ENCODE measurements at places on chromosomes 7 and 10.

DNA sequence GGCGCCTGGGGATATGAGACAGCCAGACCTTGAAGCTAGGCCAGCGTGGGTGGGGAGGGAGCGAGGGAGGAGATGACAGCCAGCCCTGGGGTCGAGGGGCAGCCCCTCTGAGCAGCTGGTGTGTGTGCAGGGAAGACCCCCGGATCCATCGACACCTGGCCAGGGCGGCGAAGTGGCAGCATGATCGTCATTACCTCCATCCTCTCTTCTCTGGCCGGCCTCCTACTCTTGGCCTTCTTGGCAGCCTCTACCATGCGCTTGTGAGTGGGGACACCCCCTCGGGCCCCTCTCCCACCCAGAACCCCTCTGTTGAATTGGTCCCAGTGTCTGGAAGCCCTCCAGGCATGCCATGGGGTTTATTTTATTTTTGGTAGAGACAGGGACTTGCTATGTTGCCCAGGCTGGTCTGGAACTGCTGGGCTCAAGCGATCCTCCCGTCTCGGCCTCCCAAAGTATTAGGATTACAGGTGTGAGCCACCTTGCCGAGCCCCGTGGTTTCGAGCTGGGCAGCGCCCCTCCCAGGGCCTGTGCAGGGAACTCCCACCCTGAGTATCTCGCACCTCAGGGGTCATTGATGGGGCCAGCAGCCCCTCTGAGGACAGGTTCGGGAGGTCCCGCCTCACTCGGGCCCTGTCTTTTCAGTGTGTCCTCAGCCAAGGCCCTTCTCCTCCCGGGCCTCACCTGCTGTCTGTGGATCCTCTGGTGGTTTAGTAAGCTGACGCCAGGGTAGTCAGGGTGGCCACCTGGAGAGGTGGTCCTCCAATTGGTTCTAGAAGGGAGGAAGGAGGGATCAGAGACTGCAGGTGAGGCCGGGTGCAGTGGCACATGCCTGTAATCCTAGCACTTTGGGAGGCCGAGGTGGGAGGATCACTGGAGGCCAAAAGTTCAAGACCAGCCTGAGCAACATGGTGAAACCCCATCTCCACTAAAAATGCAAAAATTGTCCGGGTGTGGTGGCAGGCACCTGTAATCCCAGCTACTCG, 3.8 kb downstream of the UPK3B start:
- DNase-seq: no peak

DNA sequence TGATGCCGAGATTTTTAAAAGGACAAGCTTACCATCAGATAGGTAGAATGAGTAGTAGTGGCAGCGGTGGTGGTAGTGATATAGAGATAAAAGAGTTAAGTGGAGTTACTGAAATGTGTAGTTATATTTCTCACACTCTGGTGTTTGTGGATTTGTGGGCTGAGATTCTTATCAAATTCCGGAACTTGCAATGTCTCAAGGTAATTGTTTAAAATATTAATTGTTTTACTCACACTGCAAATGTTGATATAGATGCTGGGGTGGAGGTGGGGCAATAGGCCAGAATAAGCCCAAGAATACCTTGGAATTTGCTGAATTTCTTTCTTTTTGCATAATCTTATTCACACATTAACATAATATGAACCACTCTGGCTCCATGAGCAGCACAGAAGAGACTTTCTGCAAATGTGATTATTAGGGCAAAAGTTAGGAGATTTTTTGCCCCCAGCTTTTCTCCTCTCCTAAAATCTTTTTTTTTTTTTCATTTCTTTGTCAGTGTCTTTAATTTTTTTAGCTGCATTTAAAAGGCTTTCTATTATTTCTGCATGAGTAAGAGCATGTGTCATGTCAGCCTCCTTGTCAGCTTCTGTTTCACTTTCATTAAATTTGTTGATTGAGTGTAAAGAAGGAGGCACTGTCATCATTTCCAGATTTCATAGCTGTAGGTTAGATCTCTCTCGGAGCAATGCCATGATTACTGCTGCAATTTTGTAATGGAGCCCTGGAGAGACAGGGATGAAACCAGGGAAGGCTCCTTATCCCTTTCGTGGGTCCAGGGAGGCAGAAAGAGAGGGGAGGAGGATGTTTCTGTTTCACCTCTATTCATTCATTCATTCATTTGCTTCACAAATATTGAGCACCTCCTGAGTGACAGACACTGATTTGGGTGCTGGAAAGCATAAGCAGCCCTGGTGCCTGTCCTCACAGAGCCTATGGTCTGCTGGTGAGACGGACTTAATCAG, 13.1 kb upstream of the SGMS1 start:
- no peak for DNase-seq

GRCh38 chr10:15387021-15387420, 15.9 kb upstream of the FAM171A1 start:
- DNase-seq: no peak

GRCh38 chr7:149872419-149873073, 1.2 kb upstream of the ATP6V0E2 start:
- DNase-seq: no peak

- no peak for DNase-seq
Measured at GRCh38 chr10:47449979-47450378, 33.9 kb downstream of the ANXA8 start.

- no peak for DNase-seq
Measured at GRCh38 chr7:335358-336148, 45.6 kb downstream of the FOXL3 start.

DNA sequence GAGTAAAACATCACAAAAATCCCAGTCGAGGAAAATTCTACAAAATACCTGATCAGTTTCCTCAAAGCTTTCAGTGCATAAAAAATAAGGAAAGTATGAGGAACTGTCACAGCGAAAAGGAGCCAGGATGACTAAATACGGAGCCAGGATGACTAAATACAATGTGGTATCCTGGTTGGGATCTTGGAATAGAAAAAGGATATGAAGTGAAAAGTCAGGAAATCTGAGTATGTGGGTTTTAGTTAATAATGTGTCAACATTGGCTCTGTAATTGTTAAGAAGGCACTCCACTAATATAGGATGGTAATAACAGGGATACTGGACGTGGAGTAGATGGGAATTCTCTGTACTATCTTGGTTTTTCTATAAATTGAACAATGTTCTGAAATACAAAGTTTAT, 175.5 kb downstream of the SUGCT start:
- DNase-seq: no peak

DNA sequence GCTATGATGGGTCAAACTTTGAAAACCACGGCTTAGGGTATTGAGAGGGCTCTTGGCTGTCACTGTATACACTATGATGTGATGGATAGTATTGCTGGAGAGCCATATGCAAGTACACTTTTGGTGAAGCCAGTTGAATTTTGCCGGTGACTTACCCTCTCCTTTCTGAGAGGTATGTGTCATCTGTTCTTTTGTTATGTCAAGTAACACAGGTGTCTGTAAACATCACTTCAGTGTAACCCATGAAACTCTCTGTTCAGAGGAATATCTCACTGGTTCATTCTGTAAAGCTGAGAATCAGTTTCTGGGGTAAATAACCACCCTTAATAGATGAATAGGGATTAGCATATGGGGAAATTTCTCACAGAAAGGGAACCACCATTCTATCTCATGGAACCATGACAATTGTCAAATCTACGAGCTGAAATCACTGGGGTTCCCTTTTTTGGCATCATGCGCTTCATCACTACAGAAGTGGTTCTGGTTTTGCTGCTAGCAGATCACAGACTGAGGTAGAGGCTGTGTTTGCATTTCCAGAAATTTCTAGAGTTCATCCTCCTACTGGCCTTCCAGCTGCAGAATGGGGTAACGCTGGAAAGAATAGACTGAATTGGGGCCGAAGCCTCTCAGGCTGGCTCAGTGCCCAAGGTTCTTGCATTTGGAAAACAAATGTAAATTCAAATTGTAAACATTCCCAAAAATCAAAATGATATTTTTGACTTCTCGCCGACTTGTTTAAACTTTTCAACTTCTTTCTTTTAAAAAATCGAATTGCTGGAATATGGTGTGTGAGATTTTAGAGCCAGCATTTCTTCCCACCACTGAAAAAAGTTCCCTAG, 83.3 kb upstream of the CREB5 start:
- DNase-seq: no peak

DNA sequence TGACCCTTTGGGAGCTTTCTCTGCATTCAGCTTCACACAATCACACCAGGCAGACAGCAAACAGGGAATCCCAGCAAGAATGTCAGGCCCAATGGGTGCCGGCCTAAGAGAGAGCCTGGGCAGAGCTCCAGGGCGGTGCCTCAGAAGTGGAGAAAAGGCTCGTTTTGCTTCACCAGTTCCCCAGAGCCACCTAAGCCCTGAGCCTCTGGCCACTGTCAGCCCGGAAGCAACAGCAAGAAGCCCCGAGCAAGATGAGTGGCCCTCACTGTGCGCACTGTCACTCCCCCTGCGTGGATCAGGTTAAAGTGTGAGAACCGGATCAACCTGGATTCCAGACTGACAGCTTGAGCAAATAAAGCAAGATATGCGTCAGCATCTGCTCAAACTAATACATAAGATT, 14.7 kb downstream of the CNPY1 start:
- DNase-seq: no peak

GRCh38 chr10:27349987-27350386, 109.4 kb upstream of the ACBD5 start:
- no peak for DNase-seq

GRCh38 chr10:57950442-57950974, 317.2 kb downstream of the IPMK start:
- no peak for DNase-seq

DNA sequence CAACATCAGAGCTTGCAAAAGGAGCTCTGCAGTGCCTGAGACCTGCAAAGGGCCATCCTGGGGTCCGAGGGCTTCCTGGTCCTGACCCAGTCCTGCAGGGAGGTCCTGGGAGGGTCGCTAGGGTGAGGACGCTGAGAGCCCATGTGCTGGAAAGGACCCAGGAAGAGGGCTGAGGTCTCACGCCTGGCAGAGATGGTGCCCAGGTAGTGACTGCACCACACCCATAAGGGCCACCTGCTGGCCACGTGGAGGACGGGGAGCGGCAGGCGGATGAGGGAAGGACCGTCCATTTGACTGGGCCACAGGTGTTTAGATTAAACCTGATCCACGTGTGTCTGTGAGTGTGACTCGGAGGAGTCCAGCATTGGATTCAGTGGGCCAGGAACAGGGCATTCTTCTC, 392.8 kb downstream of the DNAJB6 start:
- no peak for DNase-seq

DNA sequence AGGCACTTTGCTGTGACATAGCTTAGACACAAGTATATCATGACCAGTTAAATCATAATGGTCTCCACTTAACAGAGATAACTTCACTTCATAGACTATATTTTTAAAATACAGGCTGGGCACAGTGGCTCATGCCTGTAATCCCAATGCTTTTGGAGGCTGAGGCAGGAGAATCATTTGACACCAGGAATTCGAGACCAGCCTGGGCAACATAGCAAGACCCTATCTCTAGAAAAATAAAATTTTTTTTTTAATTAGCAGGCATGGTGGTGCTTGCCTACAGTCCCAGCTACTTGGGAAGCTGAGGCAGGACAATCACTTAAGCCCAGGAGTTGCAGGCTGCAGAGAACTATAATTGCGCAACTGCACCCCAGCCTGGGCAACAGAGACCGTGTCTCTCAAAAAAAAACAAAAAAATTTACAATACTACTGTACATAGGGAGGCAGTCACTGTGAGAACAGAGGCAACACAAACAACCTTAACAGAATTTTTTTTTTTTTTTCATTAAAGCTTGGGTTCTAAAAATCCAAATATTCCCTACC, 105.1 kb downstream of the USP6NL start:
- no peak for DNase-seq

- DNase-seq: peak; percentile 56
Measured at GRCh38 chr10:132447446-132448247, 50.6 kb downstream of the PWWP2B start.

GRCh38 chr10:66656499-66656898, 269.3 kb upstream of the LRRTM3 start:
- DNase-seq: no peak

DNA sequence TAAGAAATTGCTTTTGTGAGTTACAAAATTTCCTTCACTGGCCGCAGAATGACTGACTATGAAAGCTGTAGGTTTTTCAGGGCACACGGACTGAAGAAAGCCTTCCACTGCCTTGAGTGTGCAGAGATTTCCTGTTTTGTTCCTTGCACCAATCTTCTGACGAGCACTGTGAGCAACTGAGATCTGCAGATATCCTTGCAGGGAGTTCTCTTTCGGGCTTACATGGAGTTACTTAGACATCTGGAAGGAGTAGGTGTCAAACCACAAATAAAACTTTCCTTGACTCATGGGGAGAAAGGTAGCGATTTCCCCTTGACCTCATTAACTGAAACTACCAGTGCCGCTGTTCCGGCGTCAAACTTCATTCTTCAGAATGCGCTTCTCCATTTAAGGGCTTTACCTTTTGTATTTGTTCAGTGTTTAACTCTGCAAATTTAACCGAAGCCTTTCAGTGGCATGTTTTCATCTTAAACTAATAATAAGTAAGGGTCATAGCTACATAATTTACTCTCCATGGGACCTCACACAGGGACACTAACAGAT, 1175.3 kb downstream of the GATA3 start:
- DNase-seq: no peak

- no peak for DNase-seq
Measured at GRCh38 chr10:43127442-43127841, 10.8 kb upstream of the CSGALNACT2 start.

DNA sequence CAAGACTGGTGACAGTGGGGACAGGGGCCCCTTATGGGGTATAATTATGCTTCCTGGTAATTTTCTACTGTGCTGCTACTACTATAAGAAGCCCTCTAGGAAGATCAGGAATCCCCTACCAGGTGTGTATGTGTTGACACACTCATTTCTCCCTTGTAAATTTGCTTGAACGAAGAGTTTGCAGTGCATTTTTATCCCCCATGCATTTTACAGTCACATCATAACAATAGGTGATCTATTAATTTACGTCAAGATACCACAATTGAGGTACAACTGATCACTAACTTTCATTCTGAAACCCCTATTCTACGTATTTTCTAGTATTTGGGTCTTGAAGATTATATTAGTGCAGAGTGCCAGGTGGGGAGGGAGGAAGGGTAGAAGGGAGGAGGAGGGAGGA, 252.2 kb downstream of the NSUN6 start:
- DNase-seq: no peak

- no peak for DNase-seq
Measured at GRCh38 chr7:141073173-141073640, 657 bp upstream of the TMEM178B start.

DNA sequence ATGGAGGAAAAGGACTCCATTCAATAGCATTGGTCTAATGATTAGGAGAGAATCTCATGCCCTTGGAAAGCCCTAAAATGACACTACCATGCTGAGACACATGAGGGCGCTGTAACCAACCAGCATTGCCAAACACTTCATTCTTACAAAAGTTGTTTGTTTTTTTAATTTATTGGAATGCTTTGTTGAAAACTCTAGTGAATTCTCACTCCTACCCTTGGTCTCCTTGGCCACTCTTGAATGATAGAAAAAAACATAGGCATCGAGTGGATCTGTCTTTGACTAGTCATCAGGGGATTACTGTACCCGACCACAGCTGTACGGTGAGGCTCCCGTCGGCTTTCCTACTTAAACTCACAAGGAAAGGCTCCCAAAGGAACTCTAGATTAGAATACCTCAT, 29.3 kb upstream of the ADD3 start:
- DNase-seq: peak; percentile 46
